ENCODE measurements at places on chromosomes 2 and 18.

DNA sequence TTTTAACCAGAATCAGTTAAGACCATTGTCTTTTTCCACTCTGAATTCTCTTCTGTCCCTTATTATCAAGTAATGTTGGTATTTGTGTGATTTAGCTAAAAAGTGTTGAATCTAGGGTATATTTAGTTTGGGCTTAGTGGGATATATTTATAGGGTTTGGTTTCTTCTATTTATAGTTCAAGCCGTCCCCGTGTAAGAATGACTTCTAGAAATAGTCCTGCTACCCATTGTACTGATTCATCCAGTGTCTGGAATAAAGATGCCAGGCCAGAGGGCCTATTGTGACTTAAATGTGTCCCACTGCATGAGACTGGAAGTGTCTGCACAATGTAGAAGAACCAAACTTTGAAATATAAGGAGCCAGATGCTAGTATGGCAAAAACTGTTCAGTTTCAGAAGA, 364.8 kb downstream of the TNS1 start:
- no peak for DNase-seq

GRCh38 chr18:4511166-4511565, 56.1 kb upstream of the DLGAP1 start:
- DNase-seq: no peak

- no peak for DNase-seq
Observed at GRCh38 chr2:165773684-165774083, 20.4 kb downstream of the GALNT3 start.

DNA sequence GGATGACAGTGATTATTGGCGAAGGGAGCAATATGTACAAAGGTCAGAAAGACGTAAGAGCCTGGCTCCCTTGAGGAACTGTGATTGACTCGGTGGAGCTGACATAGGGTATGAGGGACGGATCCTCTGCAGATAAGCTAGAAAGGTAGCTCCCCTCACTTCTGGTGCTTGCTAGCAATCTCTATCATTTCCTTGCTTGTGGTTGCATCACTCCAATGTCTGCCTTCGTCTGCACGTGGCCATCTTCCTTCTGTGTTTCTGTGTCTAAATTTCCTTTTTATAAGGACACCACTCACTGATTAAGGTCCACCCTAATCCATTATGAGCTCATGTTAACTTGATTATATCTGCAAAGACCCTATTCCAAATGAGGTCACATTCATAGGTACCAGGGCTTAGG, 22.9 kb upstream of the LMAN1 start:
- no peak for DNase-seq

DNA sequence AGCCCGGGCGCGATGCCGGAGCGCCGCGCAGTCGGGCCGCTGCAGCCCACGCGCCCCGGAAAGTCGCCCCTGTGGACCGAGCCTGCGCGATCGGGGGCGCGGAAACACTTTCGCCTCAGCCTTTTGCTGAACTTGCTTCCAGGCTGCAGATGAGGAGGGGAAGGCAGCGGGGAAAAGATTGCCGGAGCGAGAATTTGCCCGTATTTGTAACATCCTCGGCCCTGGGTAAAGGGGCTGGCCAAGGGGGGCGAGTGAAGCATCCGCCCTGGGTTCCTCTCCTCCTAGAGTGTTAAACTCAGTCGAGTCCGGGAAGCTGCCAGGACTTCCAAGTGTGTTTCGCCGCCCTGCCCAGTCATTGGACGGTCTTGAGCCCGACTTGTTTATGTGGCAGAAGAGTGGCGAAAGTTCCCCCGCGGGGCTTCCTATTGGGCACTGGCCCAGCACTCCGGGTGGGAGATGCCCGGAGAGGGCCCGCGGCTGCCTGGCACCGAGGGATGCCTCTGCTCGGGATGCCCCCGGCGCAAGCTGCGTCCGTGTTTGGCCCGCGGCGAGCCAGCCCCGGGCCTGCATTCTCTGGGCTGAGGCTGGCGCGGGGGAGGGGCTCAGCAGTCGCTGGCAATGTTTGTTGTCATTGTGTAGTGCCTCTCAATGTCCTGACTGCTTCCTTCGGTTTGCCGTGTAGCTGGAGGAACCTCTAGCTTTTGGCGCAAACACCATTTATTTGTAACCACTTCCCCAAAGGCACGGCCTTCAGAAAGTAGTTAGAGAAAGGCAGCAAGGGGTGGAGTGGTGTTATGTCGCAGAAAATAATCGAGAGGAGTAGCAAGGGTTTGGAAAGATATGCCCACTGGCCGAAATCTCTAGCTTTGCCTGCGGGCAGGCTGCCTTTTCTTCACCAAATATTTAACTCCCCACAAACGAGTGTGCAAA, 1.1 kb downstream of the CYBRD1 start:
- DNase-seq: no peak

GRCh38 chr2:72341639-72342038, 194.0 kb upstream of the CYP26B1 start:
- DNase-seq: no peak

- DNase-seq: no peak
Observed at GRCh38 chr18:58539659-58540380, 89.1 kb downstream of the ALPK2 start.

- DNase-seq: no peak
Observed at GRCh38 chr18:13303756-13304364, 85.3 kb downstream of the LDLRAD4 start.

GRCh38 chr2:101330253-101330933, 21.9 kb upstream of the RNF149 start:
- DNase-seq: peak; percentile 46

DNA sequence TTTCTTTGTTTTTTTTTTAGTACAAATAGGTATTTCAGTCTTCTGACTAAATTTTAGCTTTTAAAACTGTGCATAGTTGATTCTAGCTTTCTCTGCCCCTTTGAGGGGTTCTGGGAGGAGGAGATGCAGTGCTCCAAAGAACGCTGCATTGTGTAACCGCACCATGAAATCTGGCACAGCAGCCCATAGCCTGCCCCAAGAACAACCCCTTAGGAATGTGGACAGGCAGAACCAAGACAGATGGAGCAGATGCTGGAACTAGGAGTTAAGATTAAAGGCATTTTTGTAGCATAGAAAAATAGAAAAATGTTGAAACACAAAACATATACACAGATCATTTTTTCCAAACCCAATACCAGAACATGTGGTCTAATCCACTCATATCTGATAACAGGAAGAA, 187.5 kb downstream of the SCG2 start:
- DNase-seq: no peak

DNA sequence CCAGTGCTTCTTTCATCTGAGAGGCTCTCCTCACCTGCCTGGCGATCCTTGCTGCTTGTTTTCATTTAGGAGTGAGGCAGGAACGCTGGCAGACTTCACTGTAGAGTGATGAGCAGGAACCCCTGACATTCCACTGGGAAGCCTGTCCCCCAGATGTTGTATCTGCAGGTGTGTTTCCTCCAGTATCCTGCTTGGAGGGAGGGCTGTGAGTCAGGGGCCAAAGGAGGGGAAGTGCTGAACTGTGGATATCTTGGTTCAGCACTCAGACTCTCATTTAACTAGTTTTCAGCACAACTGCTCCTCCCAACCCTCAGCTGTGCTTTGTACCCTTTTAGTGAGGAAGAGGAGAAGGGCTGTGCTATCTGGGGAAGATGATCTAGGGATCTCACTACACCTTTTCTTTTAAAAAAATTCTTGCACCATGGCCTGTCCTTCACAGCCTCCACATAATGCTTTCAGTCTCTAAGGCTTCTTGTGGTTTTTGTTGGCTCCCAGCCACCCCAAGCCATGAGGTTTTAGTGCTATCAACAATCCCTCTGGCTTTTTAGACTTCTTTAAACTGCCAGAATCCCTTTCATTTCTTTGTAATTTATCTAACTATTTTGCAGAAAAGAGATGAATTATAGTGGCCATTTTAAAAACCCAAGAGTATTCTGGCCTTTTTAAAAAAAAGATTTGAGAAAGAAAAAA, 11.2 kb downstream of the ANKAR start:
- no peak for DNase-seq

- DNase-seq: peak; percentile 64
Observed at GRCh38 chr2:172461591-172462372, 34.4 kb downstream of the ITGA6 start.

- no peak for DNase-seq
Observed at GRCh38 chr2:240958366-240959213, 39.8 kb upstream of the SNED1 start.

- DNase-seq: no peak
Observed at GRCh38 chr2:99867770-99868169, 274.6 kb downstream of the AFF3 start.

- DNase-seq: no peak
Observed at GRCh38 chr18:53165770-53166169, 825.8 kb downstream of the DCC start.

DNA sequence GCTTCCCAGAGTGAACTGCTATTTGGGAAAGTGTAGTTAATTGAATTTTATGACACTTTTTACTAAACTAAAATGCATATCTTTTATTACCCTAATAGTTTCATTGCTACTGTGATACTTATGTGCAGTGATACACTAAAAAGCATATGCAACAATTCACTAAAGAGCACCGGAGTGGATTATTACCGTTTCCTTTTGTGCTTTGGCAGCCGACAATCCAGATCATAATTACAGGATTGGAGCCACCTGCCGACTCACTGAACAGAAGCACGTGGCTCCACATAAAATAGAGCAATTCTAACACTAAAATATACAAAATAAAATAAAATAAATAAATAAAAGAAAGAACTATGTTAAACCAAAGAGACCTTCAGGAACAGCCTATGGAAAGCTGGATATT, 583.4 kb downstream of the NRXN1 start:
- no peak for DNase-seq

DNA sequence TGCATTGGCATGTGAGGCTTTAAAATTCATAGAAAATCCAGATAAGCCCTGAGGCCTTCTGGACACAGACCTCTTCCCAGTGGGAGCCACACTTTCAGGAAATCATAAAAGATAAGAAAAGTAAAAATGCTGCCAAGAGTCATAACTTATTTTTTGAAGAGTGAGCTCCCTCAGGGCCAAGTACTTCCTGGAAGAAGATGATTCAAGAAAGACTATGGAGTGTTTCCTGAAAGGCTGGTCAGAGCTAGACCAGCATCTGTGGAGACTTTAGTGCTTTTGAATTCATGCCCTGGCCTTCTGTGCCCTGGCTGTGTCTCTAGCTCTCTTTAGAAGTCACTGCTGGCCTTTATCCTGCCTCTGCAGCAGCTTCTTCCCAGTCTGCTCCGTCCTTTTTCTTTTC, 6.4 kb upstream of the XDH start:
- DNase-seq: no peak

DNA sequence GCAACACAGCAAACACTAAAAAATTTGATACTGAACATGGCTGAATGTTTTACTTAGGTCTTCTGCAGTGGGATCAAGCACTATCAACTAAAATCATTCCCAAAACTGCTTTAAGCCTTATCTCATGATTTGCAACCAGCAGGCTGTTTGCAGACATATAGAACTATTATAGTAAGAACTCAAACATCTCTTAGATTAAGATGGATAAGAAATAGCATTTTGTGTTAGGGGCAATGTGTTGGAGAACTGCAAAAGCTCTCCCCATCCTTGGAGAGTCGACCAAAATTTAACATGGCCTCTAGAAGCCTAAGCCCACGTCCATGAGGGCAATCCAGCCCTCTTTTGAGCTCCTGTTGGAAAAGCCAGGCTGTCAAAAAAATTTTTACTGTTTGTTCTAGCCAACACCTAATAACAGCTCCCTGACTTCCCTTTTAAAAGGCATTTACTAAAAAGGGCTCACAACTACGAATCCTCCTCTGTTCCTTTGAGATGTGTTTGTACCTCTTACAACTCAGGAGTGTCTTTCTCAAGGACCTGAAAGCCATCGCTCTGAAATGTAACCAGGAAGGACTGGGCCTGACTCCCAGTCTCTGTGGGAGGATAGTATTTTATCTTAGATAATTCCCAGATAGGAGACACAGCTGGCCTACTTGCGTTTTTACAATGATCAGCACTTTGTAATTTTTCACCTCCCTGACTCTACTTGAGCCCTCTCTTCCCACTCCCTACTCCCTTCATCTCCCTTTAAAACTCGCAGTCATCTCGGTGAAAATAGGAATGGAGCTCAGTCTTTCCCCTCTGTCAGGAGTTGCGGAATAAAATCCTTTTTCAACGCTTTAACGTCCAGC, 1.4 kb downstream of the KRCC1 start:
- no peak for DNase-seq

- peak; percentile 27 for DNase-seq
Observed at GRCh38 chr2:111117598-111118480, 2.9 kb upstream of the BCL2L11 start.
